ENCODE measurements at places on chromosomes 2 and 18.

- DNase-seq = no peak
Measured at GRCh38 chr2:232458661-232459418, 2.9 kb downstream of the ALPI start.

GRCh38 chr18:49733321-49733720 lies 80.0 kb downstream of the ACAA2 start:
- no peak for DNase-seq

GRCh38 chr2:182522972-182523473 lies 96.2 kb upstream of the PDE1A start:
- DNase-seq = no peak

- no peak for DNase-seq
Measured at GRCh38 chr2:20997953-20998722, 45.7 kb downstream of the APOB start.

DNA sequence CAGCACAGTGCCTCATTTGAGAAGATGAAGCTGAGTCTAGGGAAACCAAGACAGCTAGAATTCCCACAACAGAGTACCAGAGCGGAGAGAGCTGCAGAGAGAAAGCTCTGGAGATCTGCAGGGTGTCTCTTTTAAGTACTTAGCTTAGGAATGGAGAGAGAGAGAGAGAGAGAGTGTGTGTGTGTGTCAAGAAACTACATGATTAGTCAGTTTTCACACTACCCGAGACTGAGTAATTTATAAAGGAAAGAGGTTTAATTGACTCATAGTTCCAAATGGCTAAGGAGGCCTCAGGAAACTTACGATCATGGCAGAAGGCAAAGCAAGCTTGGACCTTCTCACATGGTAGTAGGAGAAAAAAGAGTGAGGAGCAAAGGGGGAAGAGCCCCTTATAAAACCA lies 64.0 kb downstream of the HIBCH start:
- no peak for DNase-seq

Measured in NT2/D1 (cell line).